Amniotic epithelial cell (primary cell): ENCODE measurements at places on chromosomes 12 and 14.
A peak's percentile ranks its signal among the peaks of the same experiment; 100 is the strongest.

- no peak for DNase-seq
Measured at GRCh38 chr12:26226629-26227360, 31.4 kb downstream of the SSPN start.

DNA sequence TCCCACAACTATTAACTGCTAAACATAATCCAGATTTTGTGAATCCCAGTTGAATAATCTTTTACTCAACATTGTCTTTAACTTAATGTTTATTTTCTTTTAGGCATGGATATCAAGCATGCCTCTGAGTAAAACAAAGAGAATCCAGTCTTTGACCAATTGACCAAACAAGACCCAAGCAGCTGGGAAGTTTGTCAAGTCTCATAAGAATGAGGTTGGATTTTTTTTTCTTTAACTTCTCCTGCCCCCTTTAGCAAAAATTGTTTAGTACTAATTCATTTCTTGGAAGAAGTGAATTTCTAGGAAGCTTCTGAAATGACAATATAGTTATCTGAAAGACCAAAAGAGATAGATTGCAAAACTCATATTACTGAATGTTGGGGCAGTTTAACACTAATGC lies 89.9 kb downstream of the OTOGL start:
- DNase-seq: peak; percentile 22

DNA sequence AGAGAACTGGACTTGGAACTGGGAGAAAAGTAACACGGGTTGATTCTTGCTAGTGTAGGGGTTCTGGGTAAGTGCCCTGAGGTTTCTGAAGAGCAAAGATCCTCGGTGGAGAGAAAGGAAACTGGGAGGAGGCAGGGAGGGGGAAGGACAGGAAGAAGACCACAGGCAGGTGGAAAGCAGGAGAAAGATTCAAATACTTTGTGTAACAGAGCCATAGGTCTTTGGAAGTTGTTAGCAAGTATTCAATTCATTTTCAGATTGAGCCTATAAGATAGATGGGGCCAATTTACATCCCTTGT lies 1.3 kb downstream of the PNP start:
- peak; percentile 20 for DNase-seq

DNA sequence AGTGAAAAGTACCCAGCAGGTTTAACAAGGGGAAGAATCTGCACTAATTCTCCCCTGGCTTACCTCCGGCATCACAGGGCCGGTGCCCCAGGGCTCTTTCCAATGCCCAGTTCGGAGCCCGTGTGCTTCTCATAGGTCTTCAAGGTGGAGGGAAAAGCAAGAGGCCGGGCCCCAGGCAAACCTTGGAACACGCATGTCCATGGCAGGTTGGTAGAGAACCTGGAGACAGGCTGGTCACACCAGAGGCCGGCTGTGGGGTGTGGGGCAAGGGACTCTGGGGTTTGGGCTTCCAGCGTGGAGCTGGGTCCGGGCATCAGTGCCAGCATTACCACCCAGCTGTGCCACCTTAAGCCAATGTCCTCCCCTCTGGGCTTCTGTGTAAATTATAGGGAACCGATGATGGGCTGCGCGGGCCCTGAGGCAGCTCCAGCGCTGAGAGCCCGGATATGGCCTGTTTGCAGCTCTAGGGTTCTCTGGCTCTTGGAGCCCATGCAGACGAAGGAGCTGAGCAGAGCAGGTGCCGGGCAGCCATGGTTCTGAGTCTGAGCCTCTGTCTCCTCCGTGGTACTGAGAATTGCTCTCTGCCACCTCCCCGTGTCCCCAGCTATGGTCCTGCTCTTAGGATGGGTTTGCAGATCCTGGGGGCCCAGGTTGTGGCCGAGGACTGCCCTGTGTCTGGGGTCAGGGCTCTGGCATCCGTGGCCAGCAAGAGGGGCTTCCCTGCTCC lies 197.0 kb upstream of the C14orf180 start:
- no peak for DNase-seq

- DNase-seq: no peak
Measured at GRCh38 chr12:29781188-29781587, 2.6 kb downstream of the TMTC1 start.

GRCh38 chr12:55171445-55171844 lies 45.2 kb downstream of the OR9K2 start:
- no peak for DNase-seq

- DNase-seq: peak; percentile 53
Measured at GRCh38 chr12:31591380-31591901, 505 bp upstream of the DENND5B start.

GRCh38 chr12:114213055-114213581 lies 192.8 kb downstream of the TBX5 start:
- DNase-seq: no peak

DNA sequence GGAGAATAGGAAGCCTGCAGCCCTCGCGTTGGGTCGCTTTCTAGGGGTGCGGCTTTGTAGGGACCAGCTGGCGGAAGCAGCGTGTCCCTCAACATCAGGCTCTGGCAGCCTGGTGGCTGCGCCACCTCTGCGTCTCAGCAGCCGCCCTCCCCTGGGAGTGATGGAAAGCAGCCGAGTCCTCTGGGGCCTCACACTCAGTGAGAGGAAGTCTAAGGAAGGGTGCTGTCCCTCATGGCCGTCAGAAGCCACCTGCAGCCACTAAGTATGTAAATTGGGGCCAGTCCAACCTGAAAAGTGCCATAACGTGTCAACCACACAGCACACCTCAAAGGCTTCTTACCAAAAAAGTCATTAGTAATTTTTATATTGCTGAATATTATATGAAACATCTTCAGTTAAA lies 80.3 kb downstream of the WDR20 start:
- no peak for DNase-seq

GRCh38 chr12:3644104-3644503 lies 108.8 kb downstream of the CRACR2A start:
- DNase-seq: no peak

- DNase-seq: no peak
Measured at GRCh38 chr14:44339231-44339630, 167.9 kb downstream of the FSCB start.

GRCh38 chr12:117695956-117696355 lies 272.8 kb downstream of the KSR2 start:
- no peak for DNase-seq

DNA sequence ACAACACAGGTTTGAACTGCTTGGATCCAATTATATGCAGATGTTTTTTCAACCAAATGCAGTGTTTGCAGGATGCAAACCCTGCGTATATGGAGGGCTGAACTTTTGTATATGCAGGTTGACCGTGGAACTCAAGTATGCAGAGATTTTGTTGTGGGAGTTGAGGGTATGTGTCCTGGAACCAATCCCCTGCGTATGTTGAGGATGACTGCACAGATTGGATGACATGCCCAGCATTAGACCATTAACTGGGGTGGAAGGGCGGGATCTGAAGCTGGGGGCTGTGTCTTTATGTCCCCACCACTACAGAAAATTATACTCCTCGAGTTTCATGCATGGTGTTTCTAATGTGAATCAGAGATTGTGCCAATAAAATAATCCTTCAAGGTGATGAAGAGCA lies 162.2 kb upstream of the RMST start:
- DNase-seq: no peak

DNA sequence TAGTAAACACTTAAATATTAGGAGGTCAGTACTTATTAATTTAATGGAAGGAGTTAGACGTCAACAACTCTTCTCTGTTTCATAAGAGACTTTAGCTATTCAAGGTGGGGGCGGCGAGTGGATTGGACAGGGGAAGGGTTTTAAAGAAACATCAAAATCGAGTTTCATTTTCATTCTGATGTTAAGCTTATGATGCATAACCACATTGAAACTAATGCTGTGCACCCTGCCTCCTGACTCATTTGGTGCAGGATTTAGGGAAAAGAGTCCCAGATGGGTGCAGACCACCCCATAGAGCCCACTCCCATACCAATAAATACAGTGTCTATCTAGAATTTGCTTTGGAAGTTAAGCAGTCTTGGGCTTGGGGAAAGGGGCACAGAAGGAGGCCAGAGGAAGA lies 7.4 kb downstream of the ZBTB39 start:
- no peak for DNase-seq

- no peak for DNase-seq
Measured at GRCh38 chr12:4392223-4392742, 12.8 kb upstream of the FGF23 start.

DNA sequence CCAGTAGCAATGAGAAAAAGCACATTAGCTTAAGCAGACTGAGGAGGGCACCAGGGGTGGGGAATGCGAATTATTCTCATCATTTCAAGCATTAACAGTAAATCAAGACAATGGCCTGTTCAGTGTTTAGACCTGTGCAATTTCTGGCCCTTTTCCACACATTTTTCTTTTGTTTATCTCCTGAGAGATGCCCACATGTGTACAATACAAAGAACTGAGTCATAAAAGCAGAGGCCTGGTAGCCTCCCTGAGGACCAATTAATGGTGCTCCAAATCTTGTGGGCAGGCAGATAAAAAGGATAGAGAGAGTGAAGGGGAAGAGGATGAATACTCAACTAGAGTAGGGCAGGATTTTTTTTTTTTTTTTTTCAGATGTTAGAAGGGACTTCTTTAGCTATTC lies 480.8 kb downstream of the RERGL start:
- no peak for DNase-seq

DNA sequence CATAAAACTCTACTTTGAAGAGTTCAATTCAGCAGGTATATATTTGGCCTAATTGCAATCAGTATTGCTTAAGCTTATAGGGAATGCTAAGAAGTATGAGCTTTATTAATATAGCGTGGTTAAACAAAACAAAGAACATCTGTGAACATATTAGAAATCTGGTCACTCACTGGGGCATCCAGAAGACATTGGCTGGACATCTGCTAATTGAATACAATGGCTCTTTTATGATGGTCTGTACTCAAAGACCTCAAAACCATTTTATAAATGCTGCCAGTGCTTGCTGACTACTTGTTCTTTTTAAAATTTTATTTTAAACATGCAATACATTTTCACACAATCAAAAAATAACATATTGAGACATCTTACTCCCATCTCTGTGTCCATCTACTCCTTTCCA lies 173.0 kb downstream of the STXBP6 start:
- DNase-seq: no peak

- no peak for DNase-seq
Measured at GRCh38 chr14:64563696-64564095, 13.9 kb downstream of the PPP1R36 start.

- peak; percentile 27 for DNase-seq
Measured at GRCh38 chr14:37411079-37411735, 183.8 kb downstream of the FOXA1 start.

DNA sequence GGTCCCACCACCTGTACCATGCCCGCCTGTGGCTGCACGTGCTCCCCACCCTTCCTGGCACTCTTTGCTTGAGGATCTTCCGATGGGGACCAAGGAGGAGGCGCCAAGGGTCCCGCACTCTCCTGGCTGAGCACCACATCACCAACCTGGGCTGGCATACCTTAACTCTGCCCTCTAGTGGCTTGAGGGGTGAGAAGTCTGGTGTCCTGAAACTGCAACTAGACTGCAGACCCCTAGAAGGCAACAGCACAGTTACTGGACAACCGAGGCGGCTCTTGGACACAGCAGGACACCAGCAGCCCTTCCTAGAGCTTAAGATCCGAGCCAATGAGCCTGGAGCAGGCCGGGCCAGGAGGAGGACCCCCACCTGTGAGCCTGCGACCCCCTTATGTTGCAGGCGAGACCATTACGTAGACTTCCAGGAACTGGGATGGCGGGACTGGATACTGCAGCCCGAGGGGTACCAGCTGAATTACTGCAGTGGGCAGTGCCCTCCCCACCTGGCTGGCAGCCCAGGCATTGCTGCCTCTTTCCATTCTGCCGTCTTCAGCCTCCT lies 1.1 kb downstream of the INHBE start:
- DNase-seq: peak; percentile 29

DNA sequence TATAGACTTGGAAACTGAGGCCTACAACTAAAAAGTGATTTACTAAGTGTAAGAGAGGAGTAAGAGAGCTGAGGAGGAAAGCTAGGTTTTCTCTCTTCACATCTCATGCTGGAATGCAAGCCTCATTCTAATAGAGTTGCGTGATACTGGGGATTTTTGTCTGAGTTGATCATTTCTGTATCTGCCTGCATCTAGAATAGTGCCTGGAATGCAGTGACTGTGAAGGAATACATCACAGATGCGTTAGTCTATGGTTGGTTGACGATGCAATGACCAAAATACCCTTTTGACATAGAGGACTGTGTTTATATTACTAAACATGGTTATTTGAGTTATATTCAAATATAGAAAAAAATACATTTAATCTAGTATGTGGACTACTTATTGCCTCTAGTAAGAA lies 9.2 kb upstream of the TMEM117 start:
- DNase-seq: peak; percentile 6

DNA sequence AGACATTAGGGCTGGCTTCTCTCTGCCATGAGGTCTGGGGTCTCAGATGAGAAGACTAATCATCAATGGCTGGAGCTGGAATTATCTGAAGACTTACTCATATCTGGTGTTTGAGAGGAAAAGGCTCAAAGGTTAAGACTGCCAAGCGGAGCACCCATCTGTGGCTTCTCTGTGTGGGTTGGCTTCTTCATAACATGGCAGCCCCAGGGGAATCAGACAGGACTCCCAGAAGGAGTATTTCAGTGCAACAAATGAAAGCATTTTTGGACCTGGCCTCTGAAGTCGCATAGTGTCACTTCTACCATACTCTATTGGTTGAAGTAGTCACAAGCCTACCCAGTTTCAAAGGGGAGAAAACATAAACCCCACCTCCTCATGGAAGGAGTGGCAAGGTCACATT lies 171.8 kb upstream of the KRR1 start:
- DNase-seq: no peak

- DNase-seq: no peak
Measured at GRCh38 chr12:130064999-130065398, 97.3 kb upstream of the FZD10 start.

- DNase-seq: no peak
Measured at GRCh38 chr12:20119596-20120402, 248.5 kb upstream of the PDE3A start.

GRCh38 chr12:685388-685787 lies 22.1 kb upstream of the NINJ2 start:
- peak; percentile 88 for DNase-seq
